ENCODE measurements at places on chromosomes 2 and 18.

DNA sequence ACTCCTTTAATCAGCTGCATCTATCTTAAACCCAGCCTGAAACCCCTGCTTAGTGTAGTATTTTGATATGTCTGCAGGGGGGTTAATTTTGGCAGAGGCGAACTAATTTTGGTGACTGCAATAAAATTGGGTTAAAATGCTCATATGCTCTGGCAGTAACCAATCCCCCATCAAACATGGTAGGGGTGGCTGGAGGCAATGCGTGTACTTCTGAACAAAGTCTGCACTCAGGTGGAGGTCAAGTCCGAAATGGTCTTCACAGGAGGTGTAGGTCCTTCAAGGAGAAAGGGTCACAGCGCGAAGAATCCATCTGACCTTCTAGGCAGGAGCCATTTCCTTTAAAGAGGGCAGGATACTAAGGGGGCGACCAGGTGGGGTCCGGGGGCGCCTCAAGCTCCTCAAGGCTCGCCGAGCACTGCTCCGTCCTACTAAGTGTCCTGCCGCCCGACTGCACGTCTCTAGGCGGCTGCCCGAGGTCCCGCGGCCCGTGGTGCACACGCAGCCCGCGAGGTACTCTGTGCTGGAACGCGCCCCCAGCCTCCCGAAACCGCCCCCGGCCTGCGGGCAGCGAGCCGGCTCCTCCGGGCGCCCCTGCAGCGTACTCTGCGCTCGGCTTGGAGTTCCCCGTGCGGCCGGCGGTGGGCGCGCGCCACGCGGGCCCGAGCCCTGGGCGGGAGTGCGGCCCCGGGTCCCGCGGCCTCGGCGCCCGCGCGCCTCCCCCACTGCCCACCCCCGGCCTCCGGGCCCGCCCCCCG is 1.7 kb upstream of the LDLRAD4 start:
- DNase-seq = peak; percentile 77

DNA sequence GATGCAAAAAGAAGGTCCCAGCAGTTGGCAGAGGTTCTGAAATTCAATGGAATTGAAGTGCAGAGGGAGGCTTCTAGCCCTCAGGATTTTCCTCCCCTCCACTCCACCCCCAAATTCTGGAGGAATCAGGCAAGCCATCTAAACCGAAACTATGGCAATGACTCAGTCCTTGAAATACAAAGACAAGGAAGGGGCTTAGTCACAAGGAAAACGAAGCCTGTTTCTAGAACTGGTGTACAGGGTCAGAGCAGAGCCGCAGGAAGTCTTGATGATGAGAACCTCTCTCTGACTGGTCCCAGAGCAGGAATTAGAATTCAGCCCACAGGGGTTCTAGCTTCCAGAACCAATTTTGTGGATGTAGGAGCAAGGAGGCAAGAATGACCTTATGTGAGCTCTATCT is 111.7 kb upstream of the SCN1A start:
- DNase-seq = no peak

- no peak for DNase-seq
These were observed 633.9 kb upstream of the PKDCC start for GRCh38 chr2:41413813-41414485.

- peak; percentile 73 for DNase-seq
These were observed 599 bp downstream of the ADAM23 start for GRCh38 chr2:206443735-206444527.

GRCh38 chr2:186949726-186950256 is 100.8 kb upstream of the ZSWIM2 start:
- DNase-seq = no peak
